ENCODE measurements at places on chromosomes 11 and 22.

DNA sequence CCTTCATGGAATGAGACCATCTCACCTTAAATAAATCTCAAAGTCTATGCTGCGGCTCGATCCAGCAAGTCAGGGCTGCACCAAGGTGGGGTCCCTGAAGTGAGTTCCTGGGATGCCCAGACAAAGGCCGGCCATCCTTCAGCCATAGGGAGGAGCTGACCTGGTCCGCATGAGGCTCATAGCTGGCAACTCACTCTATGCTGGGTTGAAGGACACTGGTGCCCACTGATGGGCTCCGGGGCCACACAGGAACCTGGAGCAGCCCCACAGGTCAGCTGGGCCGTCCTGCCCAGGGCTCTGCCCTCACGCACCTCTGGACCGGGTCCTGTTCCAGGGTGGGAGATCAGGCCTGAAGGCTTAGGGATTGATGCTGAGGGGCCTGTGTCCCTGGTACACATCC, 1339.3 kb downstream of the TBC1D22A start:
- no peak for DNase-seq

- DNase-seq = no peak
These were observed 1165.3 kb downstream of the TBC1D22A start for GRCh38 chr22:47927648-47928210.

- no peak for DNase-seq
These were observed 3.2 kb upstream of the C11orf91 start for GRCh38 chr11:33703788-33704187.

DNA sequence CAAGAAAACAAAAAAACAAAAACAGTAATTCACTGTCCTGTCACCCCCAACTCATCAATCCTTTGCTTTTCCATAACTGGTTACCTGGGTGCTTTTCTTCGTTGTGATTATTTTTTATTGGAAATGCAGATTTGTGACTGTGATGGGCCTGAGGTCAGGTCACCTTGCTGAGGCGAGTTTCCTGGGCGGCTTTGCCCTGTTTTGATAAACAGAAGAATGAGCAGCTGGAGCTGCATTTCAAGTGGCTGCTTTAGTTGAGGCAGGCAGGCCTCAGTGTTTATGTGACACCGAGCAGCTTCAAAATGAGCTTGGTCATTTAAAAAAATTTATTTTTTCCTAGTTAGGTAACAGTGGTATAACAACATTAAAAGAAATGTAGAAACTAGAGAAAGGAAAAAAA, 22.2 kb downstream of the PTPRJ start:
- no peak for DNase-seq

GRCh38 chr11:120067438-120068113, 70.3 kb downstream of the TRIM29 start:
- no peak for DNase-seq

DNA sequence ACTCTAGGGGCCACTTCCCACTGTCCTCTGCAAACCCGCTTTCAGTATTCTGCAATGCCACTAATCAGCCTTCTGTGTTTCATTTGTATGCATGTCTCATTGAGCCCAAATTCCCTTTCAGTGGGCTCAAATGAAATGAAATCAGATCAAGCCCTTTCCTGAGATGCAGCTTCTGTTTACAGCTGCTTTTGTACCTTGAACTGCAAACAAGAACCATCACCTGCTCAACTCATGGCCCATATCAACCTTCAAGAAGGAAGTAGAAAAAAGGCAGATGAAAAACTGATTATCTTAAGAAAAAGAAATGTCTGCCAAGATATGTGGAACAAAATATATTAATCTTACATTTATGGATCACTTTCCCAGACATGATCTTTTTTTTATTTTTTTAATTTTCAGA, 141.1 kb upstream of the ARHGAP42 start:
- no peak for DNase-seq
